ENCODE measurements at places on chromosomes 11 and 22.

DNA sequence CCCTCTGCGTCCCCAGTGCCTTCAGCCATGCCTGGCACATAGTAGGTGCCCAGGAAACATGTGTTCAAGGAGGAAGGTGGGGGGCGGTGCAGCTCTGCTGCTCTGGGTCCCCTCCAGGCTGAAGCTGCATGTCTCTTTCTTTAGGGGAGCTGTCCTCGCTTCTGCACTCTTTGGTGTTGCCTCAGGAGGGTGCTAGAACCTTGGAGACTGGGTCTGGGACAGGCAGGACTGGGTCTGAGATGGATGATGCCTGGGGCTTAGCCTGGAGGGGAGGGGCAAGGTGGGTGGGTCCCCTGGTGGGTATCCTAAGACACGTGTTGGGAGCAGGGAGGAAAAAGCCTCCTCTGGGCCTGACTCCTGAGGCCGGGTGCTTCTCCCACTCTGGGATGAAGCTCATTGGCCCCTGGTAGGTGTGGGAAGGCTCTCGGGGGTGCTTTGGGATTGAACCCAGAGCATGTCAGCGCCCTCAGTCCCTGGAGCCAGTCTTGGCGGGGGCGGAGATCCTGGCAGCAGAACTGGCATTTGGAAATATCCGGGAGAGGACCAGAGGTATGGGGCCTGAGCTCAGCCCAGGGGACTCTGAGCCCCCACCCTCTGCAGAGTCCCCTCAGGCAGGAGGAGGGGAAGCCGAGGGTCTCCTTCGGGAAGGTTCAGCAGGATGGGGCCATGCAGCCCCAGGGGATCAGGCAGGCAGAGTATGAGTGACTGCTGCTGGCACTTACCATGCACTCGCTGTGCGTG is 6.7 kb upstream of the GSTP1 start:
- DNase-seq, result no peak

GRCh38 chr11:25860677-25861450 is 471.1 kb upstream of the ANO3 start:
- DNase-seq, result no peak

DNA sequence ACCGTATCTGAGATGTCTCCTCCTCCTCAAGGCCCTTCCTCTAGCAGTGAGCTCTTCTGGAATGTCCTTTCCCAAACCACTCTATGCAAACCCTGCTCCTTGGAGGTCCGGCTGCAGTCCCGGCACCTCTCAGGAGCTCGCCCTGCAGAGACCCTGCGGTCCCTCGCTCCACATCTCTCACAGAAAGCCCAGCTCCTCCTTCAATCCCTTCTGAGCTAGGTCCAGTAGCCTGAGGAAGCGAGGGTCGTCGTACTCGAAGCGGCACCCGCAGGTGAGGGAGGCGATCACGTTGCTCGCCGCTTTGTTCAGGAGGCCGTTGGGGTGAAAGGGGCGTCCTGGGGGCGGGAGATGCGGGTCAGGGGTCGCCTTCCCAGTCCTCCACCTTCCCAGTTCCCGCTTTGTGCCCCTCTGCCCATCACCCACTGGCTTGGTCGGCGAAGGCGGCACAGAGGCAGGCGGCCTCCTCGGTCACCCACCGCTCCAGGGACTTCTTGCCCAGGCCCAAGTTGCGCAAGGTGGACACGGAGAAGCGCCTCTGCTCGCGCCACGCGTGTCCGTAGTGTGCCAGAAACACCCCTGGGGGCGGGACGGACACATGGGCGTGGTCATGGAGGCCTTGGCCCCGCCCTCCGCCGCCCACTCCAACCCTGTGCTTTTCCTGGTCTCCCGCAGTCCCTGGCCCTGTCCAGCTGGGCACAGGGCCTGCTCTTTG is 21.5 kb upstream of the CYP2D6 start:
- no peak for DNase-seq

- DNase-seq, result no peak
Measured at GRCh38 chr11:119688356-119688755, 40.6 kb downstream of the NECTIN1 start.

DNA sequence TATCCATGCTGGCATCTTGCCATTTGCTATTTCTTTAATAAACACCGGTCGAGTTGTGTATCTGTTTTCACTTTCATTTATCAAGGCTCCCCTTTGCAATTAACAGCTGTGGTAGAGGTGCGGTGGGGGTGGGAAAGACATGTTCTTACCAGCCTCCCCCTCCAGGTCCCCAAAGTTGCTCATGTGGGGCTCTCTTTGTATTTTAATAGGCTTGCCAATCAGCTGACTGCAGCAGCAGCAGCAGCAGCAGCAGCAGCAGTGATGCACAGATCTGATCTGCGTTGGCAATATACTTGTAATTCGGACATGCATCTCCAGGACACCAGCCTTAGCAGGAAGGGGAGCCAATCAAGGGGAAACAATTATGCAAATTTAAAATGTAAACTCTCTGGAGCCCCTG is 40.3 kb upstream of the E2F8 start:
- no peak for DNase-seq

GRCh38 chr11:128518493-128519207 is 68.7 kb downstream of the ETS1 start:
- no peak for DNase-seq

DNA sequence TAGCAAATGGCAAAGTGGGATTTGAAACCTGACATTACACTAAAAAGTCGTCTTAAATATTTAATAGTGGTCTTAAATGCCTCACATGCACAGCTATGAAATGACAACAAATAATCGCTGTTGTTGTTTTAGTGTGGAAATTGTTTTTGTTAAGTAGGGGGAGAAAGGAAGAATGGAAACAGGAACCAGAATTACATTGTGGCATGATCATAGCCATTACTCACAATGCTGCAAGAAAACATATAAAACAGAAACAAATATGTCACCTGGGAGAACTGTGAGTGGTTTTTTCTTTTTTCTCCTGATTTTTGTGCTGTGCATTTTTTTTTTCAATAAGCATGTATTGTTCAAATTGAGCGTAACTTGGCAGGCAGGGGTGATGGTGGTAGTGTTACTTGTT is 22.9 kb downstream of the FAM76B start:
- DNase-seq, result no peak

GRCh38 chr22:30232716-30233218 is 13.8 kb downstream of the LIF start:
- DNase-seq, result no peak

GRCh38 chr11:129720156-129720555 is 95.5 kb upstream of the TMEM45B start:
- DNase-seq, result no peak

DNA sequence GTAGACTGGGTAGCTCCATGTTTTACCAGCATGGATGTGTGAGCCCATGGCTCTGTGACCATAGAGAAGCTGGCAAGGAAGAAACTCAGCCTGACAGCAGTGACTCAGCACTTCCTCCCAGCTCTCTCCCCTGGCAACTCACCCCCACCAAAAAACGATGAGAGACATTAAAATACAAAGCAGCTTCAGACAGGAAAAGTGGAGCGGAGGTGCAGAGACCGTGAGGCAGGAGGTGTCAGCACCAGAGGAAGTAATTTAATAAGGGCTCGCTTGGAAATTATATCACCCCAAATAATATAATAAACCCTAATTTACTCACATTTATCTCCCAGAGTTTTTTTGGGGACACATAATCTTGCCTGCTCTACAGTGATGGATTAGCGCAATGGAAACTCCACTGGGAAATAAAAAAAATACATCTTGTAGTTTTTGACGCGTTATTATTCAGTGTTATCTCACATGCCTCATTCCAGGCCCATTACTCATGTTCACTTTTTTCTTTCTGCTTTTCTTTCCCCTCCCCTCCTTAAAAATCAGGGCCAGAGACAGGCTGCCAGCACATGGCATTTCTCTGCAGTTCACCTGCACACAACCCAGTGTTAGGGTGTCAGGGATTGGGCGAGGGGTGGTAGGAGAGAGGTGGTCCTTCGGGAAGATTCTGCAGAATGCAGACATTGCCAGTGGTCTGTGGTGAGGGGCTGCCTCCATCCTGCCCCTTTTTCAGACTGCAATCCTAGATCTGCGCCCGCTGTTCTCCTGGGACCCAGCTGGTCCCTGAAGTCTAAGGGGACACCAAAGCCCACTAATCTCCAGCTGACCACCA is 170.8 kb downstream of the BUD13 start:
- no peak for DNase-seq

- DNase-seq, result no peak
Measured at GRCh38 chr11:113885897-113886296, 10.5 kb upstream of the USP28 start.

DNA sequence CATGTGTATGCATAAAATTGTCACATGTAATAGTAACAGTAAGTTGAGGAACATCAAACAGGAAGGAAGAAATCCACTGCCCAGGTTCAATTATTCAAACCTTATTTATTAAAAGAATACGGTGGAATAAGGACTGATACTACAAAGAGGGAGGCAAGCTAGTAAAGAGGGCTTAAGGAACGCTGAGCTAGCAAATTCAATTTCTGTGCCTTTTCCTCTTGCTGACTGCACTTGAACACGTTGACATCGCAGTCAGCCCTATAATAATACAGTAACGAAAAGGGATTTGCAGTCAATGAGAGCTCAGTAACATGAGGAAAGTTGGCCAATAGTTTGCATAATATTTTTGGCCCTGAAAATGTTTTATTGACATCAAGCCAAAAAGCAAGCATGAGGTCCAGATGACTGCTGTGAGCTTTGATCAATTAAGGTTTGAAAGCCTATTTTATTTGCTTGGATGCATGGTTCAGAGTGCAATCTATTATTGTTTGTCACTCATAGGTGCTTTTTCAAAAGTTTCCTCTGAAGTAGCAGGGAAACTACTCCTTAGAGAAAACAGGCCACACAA is 861.8 kb downstream of the LRRC4C start:
- DNase-seq, result no peak

GRCh38 chr11:73563539-73564200 is 34.2 kb downstream of the FAM168A start:
- no peak for DNase-seq

- DNase-seq, result no peak
Measured at GRCh38 chr22:38262051-38262795, 10.6 kb downstream of the TMEM184B start.

- DNase-seq, result no peak
Measured at GRCh38 chr11:61513143-61513765, 4.7 kb downstream of the LRRC10B start.

GRCh38 chr11:67634366-67635230 is 4.9 kb upstream of the NUDT8 start:
- DNase-seq, result no peak

DNA sequence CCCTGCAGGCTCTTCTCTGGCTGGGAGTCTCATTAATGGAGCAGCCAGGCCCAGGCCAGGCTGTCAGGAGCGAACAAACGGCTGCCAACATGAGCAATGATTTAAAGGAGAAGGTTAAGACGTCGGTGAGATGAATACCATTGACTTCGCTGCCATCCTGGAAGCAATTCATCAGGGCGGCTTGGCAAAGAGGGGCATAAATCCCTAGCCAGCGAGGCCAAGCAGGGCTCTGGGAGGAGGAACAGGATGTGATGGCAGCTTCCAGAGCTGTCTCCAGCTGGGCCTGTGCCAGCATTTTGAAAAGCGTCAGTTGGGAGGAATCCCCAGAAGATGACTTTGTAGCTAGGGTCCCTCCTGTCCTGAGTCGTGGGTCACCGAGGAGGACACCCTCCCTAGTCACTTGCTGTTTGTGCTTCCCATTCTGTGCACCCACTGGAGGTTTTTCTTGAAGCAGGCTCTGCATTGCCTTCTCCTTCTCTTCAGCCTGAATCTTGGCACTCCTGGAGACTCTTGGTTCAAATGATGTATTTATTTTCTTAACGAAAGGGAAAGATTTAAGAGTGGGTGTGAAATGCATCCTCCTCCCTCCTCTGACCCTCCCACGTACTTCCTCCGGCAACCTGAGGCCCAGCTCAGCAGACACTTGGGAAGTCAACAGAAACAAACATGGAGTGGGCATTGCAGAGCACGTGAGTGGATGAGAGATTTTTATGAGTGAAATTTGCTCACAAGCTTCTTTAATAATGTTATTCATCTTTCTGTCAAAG is 476.3 kb upstream of the CADM1 start:
- no peak for DNase-seq

DNA sequence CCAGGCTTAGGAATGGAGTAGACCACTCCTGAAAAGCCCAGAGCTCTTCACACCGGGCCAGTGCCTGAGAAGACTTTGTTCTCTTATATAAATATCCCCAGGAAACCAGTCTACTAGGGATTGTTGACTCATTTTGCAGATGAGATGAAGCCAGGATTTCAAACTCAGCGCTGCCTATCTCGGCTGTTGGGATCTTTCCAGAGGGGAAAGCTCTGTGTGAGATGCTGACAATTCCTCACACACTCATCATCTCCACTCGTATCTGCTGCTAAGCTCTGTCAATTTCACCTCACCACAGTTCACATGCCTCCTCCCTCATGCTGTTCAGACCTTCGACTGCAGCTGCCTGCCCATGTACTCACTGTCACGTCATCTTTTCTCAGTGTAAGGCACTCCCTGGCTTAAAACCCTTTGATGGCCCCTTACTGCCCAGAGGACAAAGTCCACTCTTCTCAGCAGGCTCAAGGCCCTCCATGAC is 12.5 kb downstream of the USH1C start:
- DNase-seq, result peak; percentile 33

DNA sequence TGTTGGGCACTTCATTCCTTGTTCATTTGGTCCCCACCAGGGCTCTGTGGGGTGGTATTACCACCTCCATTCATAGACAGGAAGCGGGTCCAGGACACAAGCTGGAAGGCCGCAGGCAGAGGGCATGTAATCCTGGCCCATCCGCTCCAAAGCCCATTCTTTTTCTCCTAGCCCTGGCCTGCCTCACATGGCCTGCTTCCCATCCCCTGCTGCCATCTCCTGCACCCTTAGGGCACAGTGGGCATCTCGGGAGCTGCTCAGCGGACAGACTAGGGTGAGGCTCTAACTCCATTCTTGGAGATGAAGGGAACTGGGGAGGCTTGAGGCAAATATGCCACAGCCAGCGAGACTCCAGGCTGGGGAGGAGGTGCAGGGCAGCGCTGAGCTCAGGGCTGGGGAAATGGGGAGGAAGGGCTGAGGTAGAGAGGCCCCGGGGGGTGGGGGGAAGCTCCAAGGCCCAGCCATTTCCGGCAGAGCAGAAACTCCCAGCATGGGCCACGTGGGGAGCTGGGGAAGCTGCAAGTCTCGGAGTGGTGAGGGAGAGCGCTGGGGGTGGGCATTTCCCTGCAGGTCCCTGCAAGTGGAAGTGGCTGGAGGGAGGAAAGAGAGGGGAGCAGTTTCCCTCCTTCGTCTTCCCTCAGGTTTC is 14.3 kb upstream of the BCL9L start:
- DNase-seq, result no peak

DNA sequence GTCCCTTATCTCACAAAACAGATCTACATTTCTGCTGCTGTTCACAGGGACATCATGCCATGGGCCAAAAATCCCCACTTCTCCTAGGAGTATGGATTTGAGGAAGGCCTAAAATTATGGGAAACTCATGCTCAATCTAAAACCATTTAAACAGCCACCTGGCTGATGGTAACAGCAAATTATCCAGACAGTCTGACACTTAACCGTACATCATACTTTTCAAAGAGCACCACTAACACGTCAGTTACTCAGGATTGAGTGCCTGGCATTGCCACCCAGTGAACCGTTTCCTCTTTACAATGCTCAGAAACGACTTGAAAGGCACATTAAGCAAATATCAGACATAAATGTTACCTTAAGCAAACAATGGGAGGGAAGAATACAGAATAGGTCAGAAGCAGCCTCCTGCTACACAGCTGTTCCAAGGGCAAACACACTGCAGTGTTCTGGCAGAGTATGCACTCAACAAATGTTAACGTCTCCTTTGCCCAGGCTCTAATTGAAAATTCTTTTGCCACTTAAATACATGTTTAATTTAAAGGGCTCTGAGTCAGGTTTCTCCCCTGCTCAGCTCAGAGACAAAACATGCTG is 18.8 kb upstream of the SLC36A4 start:
- no peak for DNase-seq

Data from anterior cingulate cortex (tissue), 58 donors.